NCI-H510A (cell line): ENCODE measurements at places on chromosomes 12 and 14.

DNA sequence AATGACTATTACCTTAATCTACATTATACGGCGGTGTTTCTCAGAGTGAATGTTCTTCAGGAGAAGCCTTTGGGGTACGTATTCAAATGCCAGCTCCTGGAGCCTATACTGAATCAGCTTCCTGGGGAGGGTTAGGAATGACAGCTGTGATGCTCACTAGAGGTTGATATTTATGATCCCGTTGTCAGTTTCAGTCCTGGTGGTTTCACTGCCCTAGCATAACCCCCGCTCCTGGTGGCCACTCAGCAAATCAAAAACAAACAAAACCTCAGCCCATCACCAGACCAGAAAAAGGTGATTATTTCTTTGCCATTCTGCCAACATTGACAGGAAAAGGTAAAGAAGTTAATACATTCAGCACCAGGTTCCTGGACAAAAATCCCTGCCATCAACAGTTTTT, 136.5 kb upstream of the CRY1 start:
- DNase-seq, result no peak

GRCh38 chr12:114933428-114934160, 249.6 kb upstream of the TBX3 start:
- DNase-seq, result no peak

GRCh38 chr12:117590999-117591398, 229.6 kb upstream of the NOS1 start:
- DNase-seq, result no peak

- no peak for DNase-seq
These were observed 7.0 kb downstream of the NKX2-1 start for GRCh38 chr14:36513012-36513420.

DNA sequence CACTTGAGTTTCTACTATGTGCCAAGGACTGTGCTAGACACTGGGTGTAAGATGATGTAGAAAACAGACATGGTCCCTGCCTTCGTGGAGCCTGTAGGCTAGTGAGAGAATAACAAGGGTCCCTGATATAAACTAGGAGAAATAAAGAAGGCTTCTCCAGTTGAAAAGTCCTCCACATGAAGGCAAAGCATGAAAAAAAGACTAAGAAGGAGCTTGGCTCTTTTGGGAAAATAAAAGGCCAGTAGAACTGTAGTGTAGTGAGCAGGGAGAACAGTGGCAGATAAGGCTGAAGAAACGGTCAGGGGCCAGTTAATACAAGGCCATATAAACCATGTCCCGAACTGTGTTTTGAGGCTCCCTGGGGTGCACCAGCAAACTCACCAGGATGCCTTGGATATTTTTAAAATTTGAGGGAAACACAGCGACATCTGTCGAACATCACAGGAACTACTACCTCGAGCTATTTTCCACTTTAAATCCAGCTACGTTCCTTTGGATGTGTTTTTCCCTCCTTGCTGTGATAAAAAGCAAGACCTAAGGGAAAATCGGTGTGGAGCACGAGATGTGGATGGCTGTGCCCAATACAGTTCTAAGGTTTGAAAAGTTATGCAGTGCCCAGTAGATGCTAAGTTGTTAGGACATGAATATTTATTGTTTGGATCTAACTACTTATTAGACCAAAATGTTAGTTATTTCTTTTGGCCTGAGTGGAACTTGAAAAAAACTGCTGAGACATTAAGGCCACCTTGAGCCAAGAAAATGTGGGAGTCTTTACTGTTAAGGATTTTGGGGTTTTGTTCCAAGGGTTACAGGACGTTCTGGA, 8.5 kb upstream of the CFL2 start:
- no peak for DNase-seq
